Hematopoietic multipotent progenitor cell treated with erythropoietin and hydrocortisone succinate and interleukin-3 and kit ligand, for 15 days (in vitro differentiated cells): ENCODE measurements at places on chromosomes 2 and 18.
A peak's percentile ranks its signal among the peaks of the same experiment; 100 is the strongest.

- no peak for DNase-seq
Observed at GRCh38 chr2:96185516-96185915, 23.1 kb downstream of the STARD7 start.

- no peak for DNase-seq
Observed at GRCh38 chr18:23669202-23669766, 6.6 kb upstream of the ANKRD29 start.

- no peak for DNase-seq
Observed at GRCh38 chr2:111705239-111705638, 178.8 kb downstream of the ANAPC1 start.

- DNase-seq = no peak
Observed at GRCh38 chr18:40035966-40036365, 1919.1 kb upstream of the PIK3C3 start.

GRCh38 chr2:69437751-69438154 lies 518 bp upstream of the NFU1 start:
- no peak for DNase-seq

DNA sequence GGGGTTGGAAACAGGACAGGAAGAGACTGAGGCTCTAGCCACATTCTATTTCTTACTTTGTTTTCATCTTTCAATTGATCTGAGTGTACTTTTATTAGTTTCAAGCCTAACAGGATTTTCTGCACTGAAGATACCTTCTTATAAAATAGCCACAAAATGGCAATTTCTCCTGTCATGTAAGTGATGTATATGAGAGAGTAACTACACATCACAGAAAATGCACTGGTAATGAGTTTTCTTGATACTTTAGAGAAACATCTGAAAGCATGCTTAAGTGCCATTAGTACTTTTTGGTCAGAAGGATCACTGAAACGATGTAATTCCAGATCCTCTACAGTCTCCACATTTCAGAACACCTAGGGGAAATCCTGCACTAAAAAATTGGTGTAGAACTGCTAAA lies 104.8 kb downstream of the CABYR start:
- no peak for DNase-seq

- DNase-seq = peak; percentile 37
Observed at GRCh38 chr2:235460548-235461047, 33.2 kb upstream of the AGAP1 start.

- DNase-seq = no peak
Observed at GRCh38 chr2:239245872-239246721, 154.7 kb downstream of the HDAC4 start.

DNA sequence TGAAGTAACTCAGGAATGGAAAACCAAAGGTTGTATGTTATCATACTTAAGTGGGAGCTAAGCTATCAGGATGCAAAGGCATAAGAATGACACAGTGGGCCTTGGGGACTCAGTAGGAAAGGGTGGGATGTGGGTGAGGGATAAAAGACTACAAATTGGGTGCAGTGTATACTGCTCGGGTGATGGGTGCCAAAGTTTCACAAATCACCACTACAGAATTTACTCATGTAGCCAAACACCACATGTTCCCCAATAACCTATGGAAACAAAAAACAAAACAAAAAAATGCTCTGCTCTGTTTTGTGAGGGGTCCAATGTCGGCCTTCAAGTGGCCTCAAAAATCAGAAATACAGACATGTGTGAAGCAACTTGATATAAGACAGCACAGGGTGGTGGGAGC lies 8.9 kb upstream of the RNF144A start:
- DNase-seq = no peak

- DNase-seq = no peak
Observed at GRCh38 chr2:172551271-172551670, 4.6 kb upstream of the PDK1 start.

GRCh38 chr2:227164763-227165291 lies 403 bp downstream of the COL4A3 start:
- no peak for DNase-seq
